ENCODE measurements at places on chromosomes 5 and 9.

GRCh38 chr5:77568082-77568481 lies 70.4 kb downstream of the OTP start:
- no peak for DNase-seq

DNA sequence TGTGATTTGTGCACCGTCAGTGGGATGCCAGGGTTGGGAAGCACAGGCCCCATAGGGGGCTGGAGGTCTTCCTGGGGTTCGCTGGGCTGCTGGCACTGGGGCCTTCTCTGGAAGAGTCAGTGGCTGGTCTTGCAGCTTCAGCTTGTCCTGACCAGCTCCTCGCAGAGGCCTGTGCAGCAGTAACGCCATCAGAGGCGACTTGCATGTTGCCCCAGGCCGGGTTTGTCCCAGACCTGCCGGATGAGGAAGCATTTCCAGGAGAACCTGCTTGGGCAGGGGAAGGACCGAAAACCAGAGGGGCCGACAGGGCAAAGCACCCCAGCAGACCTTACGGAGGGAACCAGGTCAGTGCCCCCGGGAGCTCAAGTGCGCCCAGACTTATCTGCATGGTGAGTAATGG lies 54.7 kb upstream of the IRX2 start:
- no peak for DNase-seq

- DNase-seq: no peak
Measured at GRCh38 chr5:35990941-35991611, at the start of gene UGT3A1. TSS of gene UGT3A1 (minus strand) at chr5:35991390. CDS start at chr5:35991240, 150 bp downstream.

- DNase-seq: no peak
Measured at GRCh38 chr5:57366744-57367143, 115.9 kb downstream of the ACTBL2 start.

- DNase-seq: no peak
Measured at GRCh38 chr9:87395804-87396479, 101.7 kb upstream of the DAPK1 start.

DNA sequence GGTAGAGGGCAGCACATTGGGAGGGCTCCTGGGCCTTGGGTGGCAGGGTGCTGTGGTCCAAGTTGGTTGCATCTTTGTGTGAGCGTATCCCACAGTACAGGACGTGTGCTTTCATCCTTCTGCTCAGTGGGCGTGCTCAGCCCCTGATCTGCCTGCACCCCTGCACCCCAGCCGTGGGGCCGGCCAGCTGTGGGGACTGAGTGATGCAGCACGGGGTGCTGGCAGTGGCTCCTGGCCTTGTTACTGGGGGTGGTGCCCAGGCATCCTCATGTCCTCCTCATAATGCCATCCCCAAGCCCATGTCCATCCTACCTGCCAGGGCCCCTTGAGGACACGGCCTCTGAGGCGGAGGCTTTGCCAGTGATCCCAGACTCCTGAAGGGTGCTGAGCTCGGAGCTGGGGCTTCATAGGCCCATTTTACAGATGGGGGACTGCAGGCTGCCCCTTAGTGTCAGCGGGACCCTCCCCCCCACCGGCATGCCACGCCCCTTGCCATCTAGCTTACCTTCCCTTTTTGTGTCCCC lies 100.7 kb downstream of the PHF2 start:
- no peak for DNase-seq

Data from thoracic aorta (tissue), 2 donors.